Omental fat pad (tissue), 4 donors: ENCODE measurements at places on chromosomes 7 and 10. TPM values are rescaled to one million over a fixed set of nuclear protein-coding genes. Genes with fewer than 3 reads are reported as not detected.

DNA sequence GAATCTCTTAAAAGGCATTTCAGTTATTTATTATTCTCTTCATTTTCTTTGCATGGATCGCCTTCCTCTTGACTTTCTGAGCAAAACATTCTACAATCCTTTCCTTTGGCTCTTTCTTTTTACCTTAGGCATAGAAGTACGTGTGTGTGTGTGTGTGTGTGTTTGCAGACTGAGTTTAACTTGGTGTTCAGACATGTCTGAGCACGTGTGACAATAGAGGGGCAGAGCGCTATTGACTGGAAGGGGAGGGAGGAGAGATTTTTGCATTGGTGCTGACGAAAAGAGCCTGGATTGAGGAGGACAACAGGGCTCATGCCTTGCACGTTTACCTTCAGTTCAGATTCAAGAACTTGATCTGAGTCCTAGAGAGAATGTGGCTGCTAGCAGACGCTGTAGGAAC, 129.8 kb downstream of the SEC23IP start:
- DNase-seq: no peak

DNA sequence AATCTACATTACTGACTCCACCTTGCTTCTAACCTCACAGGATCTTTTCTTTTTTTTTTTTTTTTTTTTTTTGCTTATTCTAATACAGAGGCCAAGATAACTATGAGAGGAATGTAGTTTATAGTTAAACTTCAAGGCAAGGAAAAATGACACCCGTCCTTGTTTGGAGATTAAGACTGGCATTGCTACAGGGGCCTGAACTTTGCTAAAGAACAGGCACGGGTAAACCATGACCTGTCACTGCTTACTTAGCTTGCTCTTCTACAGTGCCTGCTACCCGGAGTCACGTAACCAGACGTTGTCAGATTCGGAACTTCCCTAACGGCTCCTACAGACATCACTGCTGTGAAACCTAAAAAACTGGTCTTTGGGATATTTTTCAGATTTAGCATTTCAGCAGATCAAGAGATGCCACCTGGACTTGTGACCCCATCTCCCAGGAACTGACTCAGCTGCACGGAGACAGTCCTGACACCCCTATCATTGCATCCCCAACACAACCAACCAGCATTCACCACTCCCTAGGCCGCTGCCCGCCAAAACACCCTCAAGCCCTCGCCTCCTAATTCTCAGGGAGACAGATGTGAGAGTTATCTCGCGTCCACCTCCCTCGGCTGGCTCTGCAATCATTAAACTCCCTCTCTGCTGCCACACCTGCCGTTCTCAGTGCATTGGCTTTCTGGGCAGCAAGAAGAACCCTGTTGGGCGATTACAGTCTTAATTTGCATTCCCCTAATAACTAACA, 27.5 kb downstream of the MAD1L1 start:
- peak; percentile 14 for DNase-seq

DNA sequence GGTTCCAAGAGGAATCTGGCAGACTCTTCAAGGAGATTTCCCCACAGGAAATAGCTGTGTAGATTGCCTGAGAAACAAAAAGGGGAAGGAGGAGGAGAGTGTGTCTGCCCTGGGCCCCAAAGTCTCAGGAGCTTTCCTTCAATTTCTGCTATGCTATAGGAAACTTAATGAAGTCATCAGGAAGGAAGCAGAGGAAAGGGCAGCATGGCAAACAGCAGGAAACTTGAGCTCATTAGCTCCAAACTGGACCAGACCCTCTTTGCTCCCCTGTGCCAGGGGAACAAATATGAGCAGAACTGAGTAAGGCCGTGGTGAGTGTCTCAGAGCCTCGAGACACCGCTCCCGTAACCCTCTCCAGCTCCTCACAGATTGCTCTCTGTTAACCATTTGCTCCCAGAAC, 4.8 kb upstream of the KCNIP2 start:
- no peak for DNase-seq

DNA sequence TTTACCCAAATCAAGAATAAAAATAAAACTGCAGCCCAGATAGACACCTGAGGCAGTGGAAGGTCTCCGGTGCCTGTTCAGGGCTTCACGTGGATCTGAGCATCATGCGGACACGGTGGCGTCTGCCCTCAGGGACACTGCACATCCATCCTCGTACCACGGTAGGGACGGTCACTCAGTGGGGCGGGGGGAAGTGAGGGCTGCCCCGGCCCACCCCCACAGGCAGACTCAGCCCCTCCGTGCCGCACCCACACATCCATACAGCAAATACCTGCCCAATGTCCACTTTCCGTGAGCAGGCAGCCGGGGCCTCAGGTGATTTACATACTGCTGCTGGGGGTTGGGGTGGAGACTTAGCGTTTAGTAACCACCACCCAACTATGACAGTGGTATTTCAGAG, 207.8 kb downstream of the DIP2C start:
- no peak for DNase-seq

GRCh38 chr7:19762631-19763030, 10.8 kb downstream of the TMEM196 start:
- no peak for DNase-seq

GRCh38 chr10:86261941-86262687, 104.5 kb downstream of the GRID1 start:
- no peak for DNase-seq

GRCh38 chr10:70096016-70096704, 36.5 kb downstream of the AIFM2 start:
- no peak for DNase-seq

GRCh38 chr7:105512926-105513526, 9.0 kb downstream of the PUS7 start:
- no peak for DNase-seq

GRCh38 chr10:78717200-78717599, 351.6 kb upstream of the ZMIZ1 start:
- DNase-seq: no peak

DNA sequence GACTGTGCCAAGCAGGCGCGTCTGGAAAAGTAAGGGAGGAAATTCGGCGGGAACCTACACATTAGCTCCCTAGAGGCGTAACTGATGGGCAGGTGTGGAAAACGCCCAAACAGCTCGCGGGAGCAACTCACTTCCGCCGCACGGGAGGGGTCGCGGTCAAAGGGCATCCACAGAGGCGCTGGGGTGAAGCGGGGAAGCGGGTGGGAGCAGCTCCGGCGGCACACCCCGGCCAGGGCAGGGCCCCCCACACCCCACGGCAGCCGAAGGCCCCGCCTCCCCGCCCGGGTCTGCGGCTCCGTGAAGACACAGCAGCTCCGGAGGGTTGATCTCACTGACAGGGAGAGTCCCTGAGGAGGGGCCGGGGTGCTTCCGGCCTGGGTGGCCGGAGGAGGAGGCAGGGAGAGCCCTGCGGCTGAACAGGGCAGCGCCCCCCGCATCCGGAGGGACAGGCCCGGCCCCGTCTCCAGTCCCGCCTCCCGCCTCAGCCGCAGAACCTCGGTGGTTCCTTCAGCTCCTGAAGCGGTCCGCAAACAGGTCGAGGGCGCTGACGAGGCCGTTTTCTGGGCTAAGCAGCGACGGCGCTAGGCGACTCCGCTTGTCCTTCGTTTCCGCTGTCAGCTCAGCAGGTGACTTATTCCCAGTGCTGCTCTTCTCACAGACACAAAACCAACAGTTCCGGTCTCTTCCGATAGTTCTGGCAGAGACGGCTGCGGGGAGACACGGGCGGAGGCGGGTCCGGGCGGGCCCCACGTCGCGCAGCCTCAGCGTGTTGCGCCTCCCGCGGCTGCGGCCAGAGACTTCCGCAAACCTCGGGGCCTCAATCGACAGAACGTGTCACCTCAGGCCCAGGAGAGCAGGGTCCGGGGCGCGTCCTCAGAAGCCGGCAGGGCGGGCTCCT, 276.1 kb downstream of the DNAJB6 start:
- no peak for DNase-seq

GRCh38 chr10:55631071-55631654, 729.9 kb downstream of the ZWINT start:
- DNase-seq: no peak

GRCh38 chr7:43639858-43640491, 57.1 kb downstream of the STK17A start:
- DNase-seq: no peak

DNA sequence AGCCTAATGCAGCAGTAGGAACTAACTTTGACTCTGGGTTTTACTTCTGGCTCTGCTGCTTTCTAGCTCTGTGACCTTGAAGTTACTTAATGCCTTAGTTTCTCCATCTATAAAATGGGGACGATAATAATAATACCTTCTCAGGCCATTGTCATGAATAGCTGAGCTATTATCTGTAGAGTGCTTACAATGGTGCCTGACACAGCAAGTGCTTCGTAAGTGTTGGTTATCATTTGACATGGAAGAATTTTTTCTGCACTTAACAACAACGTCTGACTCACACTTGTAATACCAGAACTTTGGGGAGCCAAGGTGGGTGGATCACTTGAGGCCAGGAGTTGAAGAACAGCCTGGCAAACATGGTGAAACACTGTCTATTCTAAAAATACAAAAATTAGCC, 140.5 kb downstream of the ARL4A start:
- no peak for DNase-seq

DNA sequence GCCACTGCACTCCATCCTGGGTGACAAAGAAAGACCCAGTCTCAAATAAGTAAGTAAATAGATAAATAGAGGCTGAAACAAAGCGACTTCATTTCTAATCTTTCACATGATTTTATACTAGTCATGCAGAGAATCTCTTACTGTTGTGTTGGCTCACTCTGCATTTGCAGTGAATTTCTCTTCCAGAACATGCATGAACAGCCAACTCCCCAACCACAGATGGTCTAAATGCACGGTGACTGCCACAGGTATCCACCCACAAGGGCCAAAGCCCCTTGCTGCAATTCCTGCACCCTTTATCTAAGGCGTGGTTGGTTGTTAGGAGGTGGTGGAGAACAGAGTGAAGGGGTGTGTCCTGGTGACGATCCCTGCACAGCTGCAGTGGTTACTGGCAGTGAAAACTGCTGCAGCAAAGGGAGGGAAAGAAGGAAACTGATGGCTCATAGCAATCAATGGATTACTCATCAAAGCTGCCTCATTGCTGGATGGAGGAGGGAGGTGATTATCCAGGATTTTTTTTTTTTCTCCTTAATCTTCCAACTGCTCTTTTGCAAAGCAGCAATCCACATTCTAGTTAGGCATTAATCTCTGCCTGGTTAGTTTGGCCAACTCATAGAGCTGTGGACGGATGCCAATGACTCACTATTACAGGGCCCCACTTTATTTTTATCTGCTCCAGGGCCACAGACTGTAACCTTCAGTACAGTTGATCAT, 50.6 kb downstream of the PRTFDC1 start:
- peak; percentile 41 for DNase-seq

- DNase-seq: no peak
Observed at GRCh38 chr10:46548498-46549090, 7.9 kb downstream of the GPRIN2 start.

DNA sequence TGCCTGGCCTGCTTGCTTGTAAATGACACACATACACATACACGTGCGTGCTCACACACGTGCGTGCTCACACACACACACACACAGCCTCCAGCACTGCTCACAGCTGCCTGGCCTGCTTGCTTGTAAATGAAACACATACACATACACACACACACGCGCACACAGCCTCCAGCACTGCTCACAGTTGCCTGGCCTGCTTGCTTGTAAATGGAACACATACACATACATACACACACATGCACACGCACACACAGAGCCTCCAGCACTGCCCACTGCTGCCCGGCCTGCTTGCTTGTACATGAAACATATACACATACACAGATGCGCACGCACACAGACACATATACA, 397.2 kb downstream of the PLXNA4 start:
- DNase-seq: no peak

DNA sequence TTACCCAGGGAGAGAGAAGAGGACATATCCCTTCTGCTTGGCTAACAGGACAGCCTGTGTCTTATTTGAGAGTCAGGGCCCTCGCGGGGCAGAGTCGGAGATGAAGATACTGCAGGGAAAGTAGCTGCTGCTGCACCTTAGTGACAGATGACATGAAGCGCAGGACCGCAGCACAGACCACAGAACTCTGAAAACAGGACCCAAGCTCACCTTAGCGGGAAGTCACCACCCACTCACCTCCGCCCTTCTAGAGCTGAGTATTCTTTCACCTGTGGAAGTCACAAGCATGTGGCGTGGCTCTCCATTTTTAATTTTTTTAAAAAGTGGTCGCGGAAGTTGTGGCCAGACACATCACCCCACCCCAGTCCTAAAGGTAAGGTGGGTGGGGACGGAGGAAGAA, 191.4 kb downstream of the FAM107B start:
- no peak for DNase-seq

DNA sequence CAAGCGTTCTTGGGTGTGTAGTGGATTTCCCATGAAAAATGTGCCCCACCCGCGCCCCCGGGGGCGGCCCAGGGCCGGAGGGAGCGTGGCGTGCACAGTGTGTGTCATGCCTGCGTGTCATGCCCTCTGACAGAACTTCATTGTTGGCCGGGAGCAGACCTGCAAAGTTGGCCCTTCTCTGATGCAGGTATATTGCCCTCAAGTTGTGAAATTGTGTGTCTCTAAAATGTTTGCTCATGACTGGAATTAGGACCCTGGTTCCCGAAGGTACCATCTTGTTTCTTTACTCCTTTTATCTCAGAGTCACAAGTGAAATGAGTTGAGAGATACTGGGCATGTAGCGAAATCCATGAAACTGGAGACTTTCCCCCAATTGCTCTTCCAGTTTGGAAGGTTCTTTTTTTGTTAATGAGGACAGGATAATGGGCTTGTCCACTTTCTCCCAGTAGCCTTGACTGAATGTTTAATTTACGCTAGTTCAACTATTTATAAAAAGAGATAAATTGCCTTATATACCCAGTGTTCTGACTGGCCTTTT, 26.2 kb downstream of the ADK start:
- no peak for DNase-seq

GRCh38 chr10:78634835-78635234, 433.9 kb upstream of the ZMIZ1 start:
- no peak for DNase-seq

- no peak for DNase-seq
Observed at GRCh38 chr10:22617516-22617915, 96.9 kb downstream of the PIP4K2A start.

GRCh38 chr10:65786279-65786678, 1139.6 kb upstream of the LRRTM3 start:
- no peak for DNase-seq

DNA sequence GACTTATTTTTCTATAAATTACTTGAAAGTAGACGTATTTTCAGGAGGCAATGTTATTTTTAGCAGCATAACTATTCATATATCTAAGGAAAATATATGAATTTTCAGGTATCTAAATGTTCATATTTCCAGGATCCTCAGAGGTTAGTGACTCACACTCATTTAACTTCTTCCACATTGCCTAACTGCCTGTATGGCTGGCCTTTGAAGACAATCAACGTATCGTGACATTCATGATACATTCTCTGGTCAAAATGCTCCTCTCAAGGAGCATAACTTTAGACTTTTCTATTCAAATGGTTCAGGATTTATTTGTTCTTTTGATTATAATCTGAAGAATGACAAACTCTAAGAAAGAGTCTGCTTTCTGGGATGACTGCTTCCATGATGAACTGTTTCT, 89.3 kb downstream of the SEMA3C start:
- DNase-seq: no peak

Gene IFIT5
- total RNA-seq: 6.9 TPM

Gene SUN3
- total RNA-seq: not detected

Gene BTBD16
- total RNA-seq: not detected

Gene HOXA11
- not detected for total RNA-seq

Gene LEP
- total RNA-seq: 306 TPM

Gene CRHR2
- total RNA-seq: 0.95 TPM

Gene TRIM73
- 1.6 TPM for total RNA-seq
